ENCODE measurements at places on chromosomes 6 and 20.

GRCh38 chr6:43874814-43875590 is 105.0 kb downstream of the VEGFA start:
- DNase-seq, result no peak

DNA sequence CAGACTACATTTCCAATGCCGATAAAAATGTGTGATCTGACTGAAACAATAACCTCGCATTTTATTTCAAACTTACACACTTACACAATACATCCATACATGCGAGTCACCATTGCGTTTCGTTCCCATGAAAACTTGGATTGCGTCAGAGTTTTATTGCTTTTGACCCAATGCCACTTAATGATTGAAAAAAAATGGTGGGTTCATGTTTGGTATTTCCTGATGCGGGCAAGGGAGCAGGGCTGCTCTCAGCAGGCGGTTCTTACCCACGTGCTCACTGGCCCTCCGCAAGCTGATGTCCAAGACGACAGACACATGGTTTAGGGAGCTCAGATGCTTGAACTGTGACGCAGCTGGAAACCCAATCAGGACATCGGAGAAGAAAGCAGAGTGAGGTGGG is 281.0 kb upstream of the SULF2 start:
- no peak for DNase-seq

- DNase-seq, result no peak
Measured at GRCh38 chr20:23115822-23116221, 29.7 kb upstream of the CD93 start.

GRCh38 chr6:41942067-41942851 is 651 bp upstream of the CCND3 start:
- no peak for DNase-seq

GRCh38 chr6:43781941-43782704 is 12.1 kb downstream of the VEGFA start:
- DNase-seq, result no peak

DNA sequence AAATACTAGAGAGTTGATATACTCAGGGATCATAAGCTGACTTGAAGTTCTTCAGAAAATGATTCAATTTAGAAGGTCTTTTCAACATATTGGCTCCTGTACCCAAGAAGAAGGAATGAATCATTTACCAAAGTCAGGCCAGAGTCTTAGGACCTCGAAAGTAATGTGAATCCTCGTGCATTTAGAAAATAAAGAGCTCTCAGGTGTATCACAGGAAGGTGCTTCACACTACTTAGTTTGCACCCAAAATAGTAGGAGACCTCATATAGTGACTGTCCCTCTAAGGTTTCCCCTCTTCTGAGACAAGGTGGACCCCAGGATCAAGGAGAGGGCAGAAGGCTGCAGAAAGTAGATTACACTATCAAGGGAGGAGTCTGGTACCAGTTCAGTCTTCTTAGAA is 71.8 kb downstream of the F13A1 start:
- DNase-seq, result no peak
